ENCODE measurements at places on chromosomes 12 and 14. TPM values are rescaled to one million over a fixed set of nuclear protein-coding genes. Genes with fewer than 3 reads are reported as not detected.

METAP2 gene
- total RNA-seq = 49.5 TPM

TAS2R19 gene
- 1.6 TPM for total RNA-seq

KRT4 gene
- total RNA-seq = not detected

ASPG gene
- 7.5 TPM for total RNA-seq

Measured in colonic mucosa (tissue), 4 donors.